Stimulated activated naive CD8-positive, alpha-beta T cell treated with anti-CD3 and anti-CD28 coated beads, Interleukin-15, Interleukin-2, amounts not matched to agents 100 U/mL and 50 U/mL, for 24 hours (primary cell): ENCODE measurements at places on chromosomes 3 and 15.

DNA sequence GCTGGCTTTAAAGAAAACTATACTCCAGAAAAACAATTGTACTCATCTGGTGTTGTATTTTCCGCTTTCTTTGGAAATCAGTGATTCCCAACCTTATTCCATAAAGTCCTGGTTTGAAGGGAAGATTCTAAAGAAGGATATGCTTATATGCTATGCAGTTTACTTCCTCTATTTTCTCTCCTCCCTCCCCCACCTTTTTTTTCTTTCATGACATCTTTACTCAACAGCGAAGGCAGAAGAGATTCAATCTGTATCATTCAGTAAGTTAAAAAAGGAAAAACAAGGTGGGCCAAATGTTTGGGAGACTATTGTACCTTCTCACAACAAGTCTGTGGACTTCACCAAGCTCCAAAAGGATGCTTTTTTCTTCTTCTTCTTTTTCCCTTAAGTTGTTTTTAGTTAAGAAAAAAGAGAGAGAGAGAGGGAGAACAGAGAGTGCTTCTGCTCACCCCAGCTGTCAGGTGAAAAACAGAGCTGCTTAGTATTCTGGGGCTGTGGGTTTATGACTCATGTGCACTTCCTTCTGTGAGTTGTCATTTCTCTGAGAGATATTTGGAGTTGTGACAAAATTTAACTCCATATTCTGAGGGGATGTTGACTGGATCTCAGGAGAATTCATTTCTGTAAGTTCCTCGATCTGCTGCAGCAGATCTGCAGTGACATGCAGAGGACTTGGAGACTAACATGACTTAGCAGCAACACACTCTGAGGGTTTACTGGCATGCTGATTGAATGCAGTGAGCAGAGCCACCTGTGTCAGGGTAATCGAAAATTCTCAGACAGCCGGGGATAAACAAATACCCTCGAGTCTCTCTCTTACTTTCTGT lies 70.7 kb downstream of the SSR3 start:
- peak; percentile 18 for DNase-seq

DNA sequence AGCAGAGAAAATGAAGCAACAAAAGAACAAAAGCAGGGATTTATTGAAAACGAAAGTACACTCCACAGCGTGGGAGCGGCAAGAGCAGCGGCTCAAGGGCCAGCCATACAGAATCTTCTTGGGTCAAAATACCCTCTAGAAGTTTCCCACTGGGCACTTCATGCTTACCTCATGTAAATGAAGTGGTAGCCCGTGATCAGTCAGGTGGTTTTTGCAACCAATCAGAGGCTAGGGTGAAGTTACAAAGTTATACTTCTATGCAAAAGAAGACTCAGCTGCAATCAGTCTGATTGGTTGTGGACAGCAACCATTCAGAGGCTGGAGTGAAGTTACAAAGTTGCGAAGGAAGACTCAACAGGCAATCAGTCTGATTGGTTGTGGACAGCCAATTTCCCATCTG lies 37.8 kb upstream of the TRH start:
- no peak for DNase-seq

DNA sequence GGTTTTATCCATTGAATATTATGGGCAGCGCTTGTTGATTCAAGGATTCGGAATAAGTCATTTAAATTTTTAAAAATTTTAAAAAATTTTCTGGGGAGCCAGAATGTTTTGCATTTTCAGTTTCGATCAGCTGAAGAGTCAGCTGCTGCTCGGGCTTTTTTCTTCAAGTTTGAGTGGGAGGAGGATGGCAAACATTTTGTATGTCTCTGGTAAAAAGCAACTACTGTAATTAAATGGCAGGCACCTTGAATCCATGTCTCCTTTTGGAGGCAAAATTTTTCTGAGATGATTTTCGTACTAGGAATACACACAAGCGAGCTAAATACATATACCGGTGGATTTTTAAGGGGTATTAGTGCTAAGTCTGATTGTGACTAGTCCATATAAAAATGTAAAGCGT lies 612 bp downstream of the C3orf38 start:
- DNase-seq = no peak

DNA sequence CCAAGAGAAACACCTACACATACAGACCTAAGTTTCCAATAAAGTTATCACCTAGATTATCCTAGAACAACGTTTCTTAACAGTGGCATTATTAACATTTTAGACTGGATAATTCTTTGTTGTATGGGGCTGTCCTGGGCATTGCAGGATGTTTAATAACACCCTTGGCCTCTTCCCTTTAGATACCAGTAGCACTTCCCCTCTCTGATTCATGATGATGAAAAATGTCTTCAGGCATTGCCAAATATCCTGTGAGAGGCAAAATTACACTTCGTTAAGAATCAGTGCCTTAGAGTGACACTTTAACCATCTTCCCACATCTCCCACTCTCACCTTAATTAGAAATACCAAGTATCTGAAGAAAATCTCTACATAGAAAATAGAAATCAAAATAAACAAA lies 352.6 kb downstream of the CGGBP1 start:
- no peak for DNase-seq

- DNase-seq = no peak
Observed at GRCh38 chr15:26146202-26146601, 283.1 kb upstream of the ATP10A start.

- no peak for DNase-seq
Observed at GRCh38 chr15:41804361-41804760, 23.5 kb upstream of the JMJD7 start.

DNA sequence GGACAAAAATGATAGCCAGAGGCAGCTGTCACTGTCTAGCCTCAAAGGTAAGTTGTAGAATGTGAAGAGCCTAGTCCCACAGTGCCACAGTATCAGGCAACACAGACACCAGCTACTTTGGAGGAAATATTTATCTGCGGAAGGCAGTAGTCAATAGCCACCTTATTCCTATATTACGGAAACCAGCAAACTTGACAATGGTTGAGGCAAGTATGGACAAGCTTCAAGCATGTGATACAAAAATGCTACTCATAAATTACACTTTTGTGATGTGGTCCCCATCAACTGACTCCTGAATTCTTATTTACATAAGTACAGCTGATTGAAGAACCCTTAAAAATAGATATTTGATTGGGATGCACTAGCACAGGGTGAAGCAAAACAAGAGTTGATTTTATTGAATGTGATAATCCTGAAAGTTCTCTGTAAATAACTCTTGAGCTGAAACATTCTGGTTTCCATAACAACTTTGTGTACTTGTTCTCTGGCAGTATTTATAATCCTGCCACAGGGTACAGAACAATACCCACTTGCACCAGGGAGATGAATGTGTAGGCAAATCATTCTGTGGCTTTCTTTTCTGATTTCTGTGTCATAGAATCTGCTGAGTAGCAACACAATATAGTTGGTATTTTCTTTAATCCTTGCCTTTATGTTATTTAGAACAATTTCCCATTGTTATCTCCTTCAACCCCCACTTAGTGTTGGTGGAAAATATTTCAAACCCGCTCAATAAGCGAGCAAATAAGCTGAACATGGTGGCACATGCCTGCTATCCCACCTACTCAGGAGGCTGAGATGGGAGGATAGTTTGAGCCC lies at the start of gene ANKUB1:
ANKUB1 (minus strand) TSS at position 103 of the 819 bp plus-strand sequence. CDS start 188 bp downstream, outside the sequence.
- no peak for DNase-seq

DNA sequence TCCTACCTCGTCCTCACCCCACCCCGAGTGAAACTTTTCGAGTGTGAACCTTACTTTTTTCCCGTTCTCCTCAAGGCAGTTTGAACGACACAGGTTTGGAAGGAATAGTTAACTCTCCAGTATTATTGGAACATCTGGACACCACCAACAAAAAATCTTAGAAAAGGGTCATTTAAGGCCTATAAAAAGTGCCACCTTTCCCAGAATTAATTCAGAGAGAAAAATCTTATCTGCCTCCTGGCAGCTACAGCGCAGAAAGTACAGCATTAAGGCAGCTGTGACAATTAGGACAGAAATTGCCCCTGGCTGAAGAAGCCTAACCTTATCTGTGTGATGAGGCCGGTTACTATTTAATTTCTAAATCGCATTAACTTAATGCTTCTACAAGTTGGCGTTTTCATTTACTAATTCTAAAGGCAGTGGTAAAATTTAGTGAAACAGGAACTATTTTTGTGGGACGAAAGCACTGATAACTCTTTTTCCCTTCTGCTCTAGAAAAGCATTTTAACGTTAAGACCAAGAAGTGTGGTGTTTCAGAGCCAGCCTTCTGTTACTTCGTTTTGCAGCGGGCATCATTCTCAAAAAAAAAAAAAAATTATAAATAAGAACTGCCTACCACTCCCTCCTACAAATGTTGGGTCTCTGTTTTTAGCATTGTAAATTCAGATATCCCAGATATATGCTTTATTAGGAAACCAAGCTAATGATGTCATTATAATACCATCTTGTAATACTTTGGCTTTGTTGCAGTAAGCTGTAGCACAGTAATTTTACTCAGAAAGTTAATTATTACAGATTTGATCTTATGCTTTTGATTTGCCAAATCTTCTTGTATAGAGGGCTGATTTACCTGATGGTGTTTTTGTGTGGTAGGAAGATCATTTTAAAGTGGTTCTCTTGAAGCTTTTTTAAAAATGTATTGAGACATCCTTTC lies 1.4 kb downstream of the ATP11B start:
- DNase-seq = no peak

GRCh38 chr3:45953536-45953935 lies 10.3 kb downstream of the CXCR6 start:
- DNase-seq = no peak

DNA sequence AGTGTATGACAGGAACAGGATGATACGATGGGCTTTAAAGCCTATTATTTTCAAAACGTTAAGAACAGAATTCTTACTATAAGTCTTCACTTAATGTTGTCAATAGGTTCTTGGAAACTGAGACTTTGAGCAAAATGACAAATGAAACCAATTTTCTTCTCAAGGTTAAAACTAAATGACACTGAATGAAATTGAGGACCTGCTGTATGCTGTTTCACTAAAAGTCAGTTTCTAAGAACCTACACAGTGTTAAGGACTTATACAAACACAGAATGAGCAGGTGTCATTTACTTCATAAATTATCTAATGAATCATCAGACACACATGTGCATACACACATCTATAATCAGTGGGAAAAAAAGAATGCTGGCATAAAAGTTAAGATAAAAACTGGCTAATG lies 106.9 kb downstream of the RFTN1 start:
- DNase-seq = no peak

DNA sequence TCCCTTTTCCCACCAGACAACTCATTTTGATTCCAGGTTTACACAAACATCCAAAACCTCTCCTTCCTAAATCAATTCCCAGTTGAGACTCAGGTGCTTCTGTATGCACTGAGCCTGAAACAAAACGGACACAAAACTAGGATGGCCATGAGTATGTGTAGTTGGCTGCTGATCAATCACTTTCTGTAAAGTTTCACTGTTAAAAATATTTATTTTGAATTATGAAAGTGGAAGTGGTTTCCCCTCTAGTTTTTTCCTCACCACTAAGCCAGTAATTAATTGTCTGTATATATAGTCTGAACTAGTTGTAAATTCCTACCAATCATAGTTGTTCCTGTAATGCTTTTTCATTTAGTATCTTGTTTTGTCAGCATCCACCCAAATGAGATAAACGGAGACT lies 51.7 kb upstream of the TSPAN3 start:
- no peak for DNase-seq

DNA sequence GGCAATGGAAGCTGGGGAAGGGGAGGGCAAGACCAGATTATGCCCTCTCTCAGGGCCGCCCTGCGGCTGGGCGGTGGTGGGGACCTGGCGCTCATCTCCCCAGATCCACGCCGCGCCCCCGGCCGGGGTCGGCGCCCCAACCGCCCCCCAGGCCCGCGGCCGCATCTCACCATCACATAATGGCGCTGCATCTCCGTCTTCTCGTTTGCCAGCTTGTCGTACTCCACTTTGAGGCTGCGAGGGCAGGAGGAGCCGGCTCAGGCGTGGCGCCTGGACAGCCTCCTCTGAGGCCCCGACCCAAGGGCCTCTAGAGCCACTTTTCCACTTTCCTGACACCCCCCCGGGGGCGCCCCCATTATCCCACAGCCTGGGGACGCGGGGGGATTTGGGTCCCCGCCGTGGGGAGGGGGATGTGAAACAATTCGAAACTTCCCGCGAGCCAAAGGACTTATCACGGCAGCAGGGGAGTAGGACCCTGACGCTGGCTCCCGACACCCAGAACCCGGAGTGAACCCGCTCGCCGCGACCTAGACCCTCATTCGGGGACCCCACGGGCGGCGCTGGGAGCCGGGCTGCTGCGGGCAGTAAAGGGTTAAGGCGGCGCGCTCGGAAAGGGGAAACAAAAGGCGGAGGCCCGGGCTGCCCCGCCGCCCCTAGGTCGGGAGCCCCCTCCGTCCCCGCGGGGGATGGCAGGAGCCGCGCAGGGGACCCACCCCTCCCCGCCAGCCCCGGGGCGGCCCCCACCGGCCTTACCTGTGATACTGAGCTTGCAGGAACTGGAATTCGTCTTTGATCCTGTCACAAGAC lies 2.1 kb downstream of the TLE3 start:
- peak; percentile 71 for DNase-seq

DNA sequence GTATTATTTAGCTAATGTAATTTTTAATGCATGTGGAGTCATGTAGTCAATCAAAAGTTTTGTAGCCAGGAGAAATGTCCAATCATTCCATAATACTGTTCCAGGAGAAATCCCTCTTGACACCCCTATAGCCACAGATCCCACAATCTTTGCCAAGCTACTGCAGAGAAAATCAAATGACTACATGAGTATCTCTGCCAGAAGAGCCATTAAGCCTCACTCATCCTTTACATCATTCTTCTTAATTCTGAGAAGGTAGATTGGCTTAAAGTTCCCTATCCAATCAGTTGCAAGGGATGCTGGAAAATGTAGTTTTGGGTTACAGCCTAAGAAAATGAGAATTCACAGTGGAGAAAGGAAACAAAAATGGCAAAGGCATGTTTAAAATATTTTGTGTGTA lies 502.1 kb downstream of the ZBBX start:
- no peak for DNase-seq

- DNase-seq = no peak
Observed at GRCh38 chr3:136885357-136886213, 23.6 kb downstream of the NCK1 start.

DNA sequence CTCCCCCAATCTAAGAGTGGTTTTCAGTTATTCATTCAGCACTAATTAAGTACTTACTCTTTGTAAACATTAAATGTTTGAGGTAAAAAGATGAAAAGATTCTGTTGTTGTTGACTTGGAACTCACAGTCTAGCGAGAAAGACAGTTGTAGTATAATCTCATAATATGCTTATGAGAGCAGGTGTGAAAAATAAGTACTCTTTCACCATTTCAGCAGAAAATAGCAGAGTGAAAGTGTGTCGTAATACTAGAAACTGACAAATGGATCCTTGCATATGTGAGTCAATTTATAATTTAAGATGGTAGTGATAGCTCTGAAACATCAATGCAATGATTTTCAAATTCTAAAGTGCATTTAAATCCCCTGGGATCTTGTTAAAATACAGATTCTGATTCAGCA lies 618.8 kb upstream of the CCDC54 start:
- no peak for DNase-seq

- no peak for DNase-seq
Observed at GRCh38 chr15:41814534-41814933, 13.4 kb upstream of the JMJD7 start.

- DNase-seq = no peak
Observed at GRCh38 chr15:93050648-93051047, 38.4 kb downstream of the RGMA start.

GRCh38 chr15:49075881-49076280 lies 29.6 kb upstream of the SECISBP2L start:
- no peak for DNase-seq
